ENCODE measurements at places on chromosomes 6 and 20.

DNA sequence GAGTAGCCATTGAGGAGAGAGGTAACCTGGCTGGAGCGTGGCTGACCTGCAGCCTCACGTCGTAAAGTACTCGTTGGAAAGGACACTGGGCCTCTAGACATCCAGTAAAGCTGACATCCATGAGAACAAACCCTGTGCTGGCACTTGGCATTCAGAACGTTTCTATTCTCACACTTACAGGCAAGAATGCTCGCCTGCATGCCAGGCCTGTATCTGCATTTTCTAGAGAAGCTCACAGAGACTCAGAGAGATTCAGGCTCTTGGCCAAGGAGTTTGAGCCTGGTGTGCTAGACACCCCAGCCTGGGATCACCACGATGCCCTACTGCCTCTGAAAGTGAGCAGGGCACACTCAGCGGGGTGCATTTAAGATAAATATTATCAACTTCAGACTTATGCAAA lies 379.8 kb upstream of the CDH4 start:
- no peaks in the 10 kb centered on the region for H3K4me1 ChIP-seq
- H3K4me3 ChIP-seq = no peak overlapping the region
- no peak overlapping the region for H3K27ac ChIP-seq
- no peaks in the 10 kb centered on the region for H3K36me3 ChIP-seq
- no peaks in the 10 kb centered on the region for H3K27me3 ChIP-seq
- DNase-seq = no peak

DNA sequence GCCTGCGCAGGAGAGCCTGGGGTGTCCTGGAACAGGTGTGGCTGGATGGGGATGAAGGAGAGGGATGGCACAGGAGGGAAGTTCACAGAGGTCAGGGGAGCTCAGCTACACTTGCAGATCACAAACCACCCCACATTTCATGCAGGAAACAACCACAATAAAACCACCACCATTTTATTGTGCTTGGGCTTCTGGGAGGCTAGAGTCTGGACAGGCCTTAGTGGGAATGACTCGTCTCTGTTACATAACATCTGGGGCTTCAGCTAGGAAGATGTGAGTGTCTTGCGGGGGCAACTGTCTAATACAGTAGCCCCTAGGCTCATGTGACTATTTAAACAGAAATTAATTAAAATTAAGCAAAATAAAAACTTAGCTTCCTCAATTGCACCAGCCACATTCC lies 33.4 kb downstream of the SNX5 start:
- H3K4me3 ChIP-seq = no peak overlapping the region
- DNase-seq = no peak
- no peaks in the 10 kb centered on the region for H3K27me3 ChIP-seq
- no peaks in the 10 kb centered on the region for H3K36me3 ChIP-seq
- H3K4me1 ChIP-seq = peaks cover 9% of the 10 kb centered on the region

DNA sequence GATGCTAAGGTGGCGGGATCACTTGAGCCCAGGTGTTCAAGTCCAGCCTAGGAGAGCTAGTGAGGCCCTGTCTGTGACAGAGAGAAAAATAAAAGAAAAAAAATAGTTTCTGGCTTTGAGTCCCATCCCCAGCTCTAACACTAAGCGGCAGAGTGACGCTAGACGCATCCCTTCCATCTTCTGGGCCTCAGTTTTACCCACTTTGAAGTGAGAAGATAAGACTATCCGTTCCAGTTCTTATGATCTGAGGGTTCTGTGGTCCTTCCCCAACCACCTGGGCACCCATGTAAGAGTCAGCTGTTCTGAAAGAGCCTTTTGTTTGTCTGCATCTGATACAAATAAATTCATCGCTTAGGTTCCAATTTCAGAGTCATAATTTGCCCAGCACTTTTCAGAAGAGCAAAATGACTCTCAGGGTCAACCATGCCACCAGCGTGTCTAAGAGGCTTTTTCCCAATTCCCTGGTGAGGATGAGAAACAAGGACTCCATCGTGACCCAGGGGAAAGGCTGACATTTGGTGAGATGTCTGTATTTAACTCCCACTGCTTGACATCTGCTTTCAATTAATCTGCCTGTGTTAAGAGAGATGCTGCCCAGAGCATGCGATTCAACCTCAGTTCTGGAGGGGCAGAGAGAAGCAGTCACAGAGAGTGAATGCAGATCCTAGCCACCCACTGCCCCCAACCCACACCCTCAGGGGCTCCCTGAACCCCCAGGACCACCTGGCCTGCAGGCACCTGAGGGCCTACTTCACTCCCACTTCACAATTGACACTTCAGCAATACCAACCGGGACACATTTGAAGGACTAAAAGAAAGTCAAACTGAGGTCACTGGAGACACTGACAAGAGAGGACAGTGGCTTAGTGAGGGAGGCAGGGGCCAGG lies 131.6 kb upstream of the TOP1 start:
- no peaks in the 10 kb centered on the region for H3K4me1 ChIP-seq
- DNase-seq = no peak
- H3K27ac ChIP-seq = no peak overlapping the region

GRCh38 chr6:89415185-89415584 lies 3.1 kb upstream of the RRAGD start:
- no peak overlapping the region for H3K27ac ChIP-seq
- H3K4me3 ChIP-seq = no peak overlapping the region

DNA sequence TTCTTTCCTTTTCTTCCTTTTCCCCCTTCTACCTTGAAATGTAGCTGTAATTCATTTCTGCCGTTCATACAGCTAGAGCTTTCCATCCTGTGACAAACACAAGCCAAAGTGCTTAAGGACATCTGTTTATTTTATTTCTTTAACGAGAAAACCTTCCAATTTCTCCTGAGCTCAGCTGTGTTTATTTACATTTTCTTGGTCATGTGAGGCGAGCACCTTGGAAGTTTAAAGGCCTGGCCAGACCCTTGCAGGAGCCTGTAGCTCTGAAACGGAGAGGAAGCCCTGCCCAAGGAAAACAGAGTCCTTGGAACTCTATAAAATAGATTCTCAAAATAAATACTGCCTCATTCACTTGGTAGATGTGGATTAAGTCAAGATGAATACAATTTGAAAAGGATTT lies 223.1 kb downstream of the EYA2 start:
- H3K27me3 ChIP-seq = no peaks in the 10 kb centered on the region
- H3K27ac ChIP-seq = no peak overlapping the region
- H3K4me3 ChIP-seq = no peak overlapping the region
- no peaks in the 10 kb centered on the region for H3K36me3 ChIP-seq
- DNase-seq = no peak
- H3K4me1 ChIP-seq = peaks cover 6% of the 10 kb centered on the region

DNA sequence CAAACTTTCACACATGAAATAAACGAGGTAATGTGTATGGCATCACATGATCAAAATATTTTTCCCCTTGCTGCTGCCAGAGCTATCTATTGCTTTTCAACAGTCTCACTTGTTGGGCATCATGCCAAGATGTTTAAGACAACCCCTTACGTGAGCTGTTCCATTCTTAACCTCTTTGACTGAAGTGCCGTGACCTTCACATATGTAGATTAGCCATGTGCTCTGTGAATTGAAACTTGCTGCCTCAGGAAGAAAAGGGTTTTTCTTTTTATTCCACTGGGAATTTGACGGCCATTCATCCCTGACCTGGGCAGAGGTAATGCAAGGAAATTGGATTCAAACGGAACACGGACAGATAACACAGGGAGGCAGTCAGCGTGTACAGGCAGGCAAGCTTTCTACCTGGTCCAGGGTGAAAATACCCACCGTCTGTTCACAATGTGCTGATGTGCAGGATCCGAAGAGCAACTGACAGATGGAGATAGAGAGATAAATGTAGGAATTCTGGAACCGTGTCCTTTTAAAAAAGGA lies 14.2 kb downstream of the ARID1B start:
- peaks cover 3% of the 10 kb centered on the region for H3K4me1 ChIP-seq
- no peaks in the 10 kb centered on the region for H3K36me3 ChIP-seq
- peak; percentile 42 for DNase-seq
- no peaks in the 10 kb centered on the region for H3K27me3 ChIP-seq

GRCh38 chr20:18665135-18665534 lies 77.3 kb downstream of the DTD1 start:
- H3K36me3 ChIP-seq = no peaks in the 10 kb centered on the region
- H3K4me1 ChIP-seq = no peaks in the 10 kb centered on the region
- no peaks in the 10 kb centered on the region for H3K27me3 ChIP-seq
- H3K27ac ChIP-seq = no peak overlapping the region
- no peak for DNase-seq

- no peak for DNase-seq
- H3K4me1 ChIP-seq = no peaks in the 10 kb centered on the region
- no peak overlapping the region for H3K4me3 ChIP-seq
- H3K36me3 ChIP-seq = no peaks in the 10 kb centered on the region
- no peak overlapping the region for H3K27ac ChIP-seq
- no peaks in the 10 kb centered on the region for H3K27me3 ChIP-seq
Observed at GRCh38 chr6:164066766-164067165, 652.2 kb downstream of the QKI start.

DNA sequence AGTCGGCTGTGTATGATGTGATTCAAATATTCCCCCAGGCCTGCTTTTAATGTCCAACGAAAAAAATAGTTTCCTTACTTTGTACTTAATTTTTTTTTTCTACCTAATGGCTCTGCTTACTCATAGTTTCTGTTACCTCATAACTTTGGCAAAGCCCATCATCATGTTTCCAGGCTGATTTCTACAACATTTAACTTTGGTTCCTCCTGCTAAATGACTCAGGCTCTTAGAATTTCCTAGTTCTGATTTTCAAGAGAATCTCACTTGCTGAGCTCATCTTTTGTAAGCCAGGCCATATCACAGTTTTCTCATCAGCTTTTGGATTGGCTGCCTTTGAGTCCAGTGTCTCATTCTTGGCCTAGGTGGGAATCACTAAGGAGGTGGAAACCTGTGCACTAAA lies 323.1 kb downstream of the HDGFL1 start:
- H3K27me3 ChIP-seq = no peaks in the 10 kb centered on the region
- H3K36me3 ChIP-seq = no peaks in the 10 kb centered on the region
- no peak overlapping the region for H3K4me3 ChIP-seq

- no peaks in the 10 kb centered on the region for H3K27me3 ChIP-seq
- H3K27ac ChIP-seq = no peak overlapping the region
- peaks cover 9% of the 10 kb centered on the region for H3K36me3 ChIP-seq
- no peaks in the 10 kb centered on the region for H3K4me1 ChIP-seq
- H3K4me3 ChIP-seq = no peak overlapping the region
Observed at GRCh38 chr6:152973916-152974315, 8.9 kb downstream of the FBXO5 start.

DNA sequence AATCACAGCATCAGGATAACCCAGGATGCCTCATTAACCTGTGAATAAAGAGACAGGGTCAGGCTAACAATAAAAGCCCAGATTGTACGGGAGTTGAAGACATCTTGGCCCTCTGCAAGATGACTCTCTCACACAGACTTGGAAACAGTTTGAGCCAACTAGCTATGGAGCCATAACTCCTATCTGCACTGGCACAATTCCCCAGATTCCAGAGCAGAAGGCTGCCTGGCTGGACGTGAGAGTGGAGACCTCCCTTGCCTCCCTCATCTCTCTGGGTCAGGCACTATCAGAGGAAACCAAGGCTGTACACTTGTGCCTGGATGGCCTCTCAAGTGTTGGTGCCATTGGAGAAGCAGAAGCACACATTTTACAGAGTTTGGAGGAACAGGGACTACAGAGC lies 312.6 kb downstream of the THBS2 start:
- no peak overlapping the region for H3K4me3 ChIP-seq
- DNase-seq = no peak
- no peaks in the 10 kb centered on the region for H3K4me1 ChIP-seq
- H3K36me3 ChIP-seq = no peaks in the 10 kb centered on the region

DNA sequence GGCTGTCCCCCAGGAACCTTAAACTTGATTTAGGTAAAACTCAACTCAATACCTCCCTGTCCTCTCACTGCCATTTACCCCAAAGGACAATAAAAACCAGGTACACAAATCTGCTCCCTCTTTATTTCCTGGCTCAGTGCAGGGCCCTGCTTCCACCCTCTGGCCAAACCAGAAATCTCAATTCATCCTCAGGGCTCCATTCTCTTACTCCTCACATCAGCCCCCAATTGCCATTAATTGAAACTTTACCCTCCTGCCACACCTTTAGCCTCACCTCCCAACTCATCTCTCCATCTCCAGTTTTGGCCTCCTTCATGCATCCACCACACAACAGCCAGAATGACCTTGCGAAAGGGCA lies 10.5 kb downstream of the ZBTB2 start:
- H3K4me3 ChIP-seq = no peak overlapping the region
- no peaks in the 10 kb centered on the region for H3K27me3 ChIP-seq
- DNase-seq = no peak
- peaks cover 6% of the 10 kb centered on the region for H3K4me1 ChIP-seq
- no peak overlapping the region for H3K27ac ChIP-seq

- DNase-seq = no peak
- H3K27me3 ChIP-seq = no peaks in the 10 kb centered on the region
- H3K4me1 ChIP-seq = peaks cover 3% of the 10 kb centered on the region
Observed at GRCh38 chr6:109493865-109494264, 10.8 kb upstream of the ZBTB24 start.

GRCh38 chr20:37351689-37352607 lies 6.0 kb downstream of the SRC start:
- no peaks in the 10 kb centered on the region for H3K36me3 ChIP-seq
- no peak overlapping the region for H3K4me3 ChIP-seq
- H3K27me3 ChIP-seq = no peaks in the 10 kb centered on the region
- no peak overlapping the region for H3K27ac ChIP-seq
- no peaks in the 10 kb centered on the region for H3K4me1 ChIP-seq
- no peak for DNase-seq

DNA sequence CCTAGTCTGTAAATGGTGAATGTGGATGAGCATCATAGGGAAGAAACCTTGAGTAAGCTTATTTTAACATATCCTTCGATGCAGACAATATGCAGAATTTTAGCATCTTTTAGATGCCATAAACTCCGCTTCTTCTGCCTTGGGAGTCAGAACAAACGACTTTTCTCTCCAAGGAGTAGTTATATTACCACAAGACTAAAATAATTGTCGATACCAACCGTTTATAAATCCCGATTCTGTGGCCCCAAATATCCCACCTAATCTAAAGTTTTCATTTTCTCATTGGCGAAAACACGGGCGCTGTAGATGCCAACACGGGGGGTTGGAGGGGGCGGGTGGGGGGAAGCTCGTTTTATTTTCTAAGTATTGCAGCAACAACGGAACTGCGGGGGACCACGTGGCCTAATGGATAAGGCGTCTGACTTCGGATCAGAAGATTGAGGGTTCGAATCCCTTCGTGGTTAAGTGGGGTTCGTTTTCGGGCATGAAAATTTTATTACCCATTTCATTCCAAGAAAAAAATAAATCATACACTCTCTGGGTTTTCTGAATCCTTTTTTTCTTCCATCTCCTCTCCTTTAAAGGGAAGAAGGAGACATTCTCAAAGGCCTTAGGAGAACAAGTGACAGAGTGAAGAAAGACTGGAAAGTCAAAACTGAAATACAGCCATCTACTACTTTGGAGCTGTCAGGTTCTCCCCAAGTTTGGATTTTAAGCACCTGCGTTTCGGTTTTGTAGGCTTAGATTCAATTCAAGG lies 65.5 kb upstream of the BTN3A2 start:
- peaks cover 1% of the 10 kb centered on the region for H3K4me1 ChIP-seq
- peak overlapping the region; percentile 56 for H3K4me3 ChIP-seq
- no peak overlapping the region for H3K27ac ChIP-seq
- DNase-seq = peak; percentile 42

DNA sequence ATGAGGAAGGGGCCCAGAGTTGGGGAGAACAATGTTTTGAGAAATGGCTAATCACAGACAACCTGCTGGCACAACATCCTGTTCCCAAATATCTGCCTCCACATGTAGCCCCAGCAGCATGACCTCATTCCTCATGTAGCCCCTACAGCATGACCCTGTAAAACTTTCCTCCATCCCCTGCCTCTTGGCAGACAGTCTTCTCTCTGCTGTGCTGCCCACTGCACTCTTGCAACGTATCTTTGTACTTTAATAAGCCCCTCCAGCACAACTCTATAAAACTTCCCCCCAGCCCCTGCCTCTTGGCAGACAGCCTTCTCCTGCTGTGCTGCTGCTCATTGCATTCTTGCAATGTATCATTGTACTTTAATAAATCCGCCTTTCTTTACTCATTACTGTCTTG lies 278.8 kb downstream of the HDGFL1 start:
- H3K27me3 ChIP-seq = no peaks in the 10 kb centered on the region
- no peaks in the 10 kb centered on the region for H3K36me3 ChIP-seq
- DNase-seq = peak; percentile 18
- no peak overlapping the region for H3K27ac ChIP-seq
- no peak overlapping the region for H3K4me3 ChIP-seq
